ENCODE measurements at places on chromosomes 1 and 21.

DNA sequence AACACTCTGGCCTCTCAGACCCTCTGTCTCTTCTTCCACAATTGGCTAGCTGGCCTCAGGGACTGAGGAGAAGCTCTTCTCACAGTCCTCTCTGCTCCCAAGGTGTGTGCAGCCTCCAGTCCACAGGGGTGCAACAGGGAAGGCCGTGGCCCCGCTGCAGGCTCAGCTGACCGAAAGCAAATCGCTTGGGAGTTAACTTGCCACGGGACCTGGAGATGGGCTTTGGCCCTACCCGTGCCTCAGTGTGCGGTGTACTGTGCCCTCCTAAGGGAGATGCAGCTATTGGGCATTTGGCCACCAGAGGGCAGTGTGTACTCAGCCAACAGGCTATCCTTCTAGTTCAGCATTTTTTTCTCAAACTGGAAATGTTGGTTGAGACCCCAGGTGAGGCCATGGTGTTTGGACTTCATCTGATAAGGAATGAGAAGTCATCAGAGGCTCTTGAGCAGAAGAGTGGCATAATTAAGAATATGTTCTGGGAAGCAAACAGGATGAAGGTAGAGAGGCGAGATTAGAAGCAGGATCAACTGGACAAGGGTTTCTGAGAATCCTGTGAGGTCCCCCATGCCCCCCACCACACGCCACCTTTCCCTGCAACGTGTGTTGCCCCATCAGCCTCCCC is 42.5 kb upstream of the TMEM125 start:
- DNase-seq: peak; percentile 60

DNA sequence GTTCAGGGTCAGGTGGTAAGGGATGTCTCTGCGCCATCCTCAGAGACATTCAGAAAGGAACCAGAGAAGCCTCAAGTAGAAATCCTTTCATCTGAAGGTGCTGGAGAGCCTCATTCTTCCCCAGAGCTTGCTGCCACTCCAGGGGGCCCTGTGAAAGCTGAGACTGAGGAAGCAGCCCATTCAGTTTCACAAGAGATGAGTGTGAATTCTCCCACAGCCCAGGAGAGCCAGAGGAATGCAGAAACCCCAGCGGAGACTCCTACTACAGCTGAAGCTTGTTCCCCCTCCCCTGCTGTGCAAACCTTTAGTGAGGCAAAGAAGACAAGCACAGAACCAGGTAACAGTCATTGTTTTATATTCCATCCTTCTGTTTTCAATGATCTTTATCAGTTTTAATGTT is 38.7 kb downstream of the ZBTB40 start:
- DNase-seq: no peak

- DNase-seq: no peak
These were observed 14.6 kb downstream of the NFASC start for GRCh38 chr1:204885288-204885711.

DNA sequence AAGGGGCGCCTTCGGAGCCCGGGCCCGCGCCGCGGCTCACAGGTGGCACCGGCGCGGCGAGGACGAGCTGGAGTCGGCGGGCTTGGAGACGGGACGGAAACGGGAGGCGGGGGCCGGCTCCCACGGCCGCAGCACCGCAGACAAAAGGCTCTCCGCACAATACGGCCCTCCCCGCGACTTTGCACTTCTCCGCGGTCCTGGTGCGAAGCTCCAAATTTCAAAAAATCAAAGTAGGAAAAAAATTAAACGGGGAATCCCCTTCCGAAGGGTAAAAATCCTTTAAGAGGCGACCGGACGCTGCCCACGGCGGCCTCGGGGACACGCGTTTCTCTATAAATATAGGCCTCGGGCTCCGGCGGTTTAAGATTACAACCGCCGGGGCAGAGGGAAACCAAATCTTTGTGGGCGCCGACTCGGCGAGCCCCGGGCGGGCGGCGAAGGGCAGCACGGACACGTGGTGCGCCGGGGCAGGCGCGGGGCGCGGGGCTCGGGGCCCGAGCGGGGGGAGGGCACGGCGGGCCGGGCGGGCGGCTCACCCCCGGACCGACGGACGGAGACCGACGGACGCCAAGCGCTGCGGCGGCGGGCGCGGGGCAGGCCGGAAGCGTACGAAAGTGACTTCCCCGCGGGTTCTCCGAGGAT is 453 bp downstream of the PABPC4 start:
- no peak for DNase-seq

GRCh38 chr1:28893403-28894102 is 20.8 kb upstream of the EPB41 start:
- DNase-seq: no peak

DNA sequence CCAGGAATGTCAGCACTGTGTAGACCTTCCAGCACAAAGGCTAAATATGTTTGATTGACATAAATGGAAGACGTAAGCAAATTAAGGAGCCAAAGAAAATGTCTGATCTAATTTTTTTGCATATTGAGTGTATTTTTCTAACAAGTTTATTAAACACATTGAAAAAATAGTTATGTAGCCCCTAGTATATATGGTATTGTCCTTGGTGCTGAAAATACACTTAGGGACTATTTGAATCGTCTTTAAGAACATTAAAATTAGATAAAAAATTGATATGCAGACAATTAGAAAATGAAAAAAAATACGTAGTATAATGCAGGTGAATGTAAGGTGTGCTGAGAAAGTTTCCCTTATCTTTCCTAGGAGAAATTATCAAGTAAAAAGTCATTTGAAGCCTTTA is 337.0 kb downstream of the OMA1 start:
- no peak for DNase-seq

- DNase-seq: no peak
These were observed 34.4 kb upstream of the COL18A1 start for GRCh38 chr21:45370575-45370974.

DNA sequence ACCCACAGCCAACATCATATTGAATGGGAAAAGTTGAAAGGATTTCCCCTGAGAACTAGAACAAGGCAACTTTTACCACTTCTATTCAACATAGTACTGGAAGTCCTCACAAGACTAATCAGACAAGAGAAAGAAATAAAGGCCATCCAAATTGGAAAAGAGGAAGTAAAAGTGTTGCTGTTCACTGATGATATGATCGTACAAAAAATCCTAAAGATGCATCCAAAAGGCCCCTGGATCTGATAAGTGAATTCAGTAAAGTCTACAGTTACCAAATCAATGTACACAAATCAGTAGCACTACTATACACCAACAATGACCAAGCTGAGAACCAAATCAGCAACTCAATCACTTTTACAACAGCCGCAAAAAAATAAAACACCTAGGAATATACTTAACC is 28.3 kb downstream of the RAB3GAP2 start:
- no peak for DNase-seq

DNA sequence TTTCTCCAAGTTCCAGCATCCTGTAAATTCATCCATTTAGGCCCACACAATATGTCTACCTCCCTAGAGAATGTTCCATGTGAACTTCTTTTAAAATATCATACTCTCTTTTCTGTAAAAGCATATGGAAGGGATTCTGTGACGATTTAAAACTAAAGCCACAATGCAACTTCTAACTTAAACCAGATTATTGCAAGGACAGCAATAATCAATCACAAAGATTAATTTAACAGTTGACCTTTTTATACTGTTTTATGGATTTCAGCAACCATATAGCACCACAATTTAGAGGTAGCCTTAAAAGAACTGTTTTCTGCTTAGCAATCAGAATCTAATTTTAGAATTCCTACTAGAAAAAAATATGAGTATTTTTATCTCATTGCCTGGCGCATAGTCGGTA is 58.3 kb downstream of the DSCAM start:
- no peak for DNase-seq

DNA sequence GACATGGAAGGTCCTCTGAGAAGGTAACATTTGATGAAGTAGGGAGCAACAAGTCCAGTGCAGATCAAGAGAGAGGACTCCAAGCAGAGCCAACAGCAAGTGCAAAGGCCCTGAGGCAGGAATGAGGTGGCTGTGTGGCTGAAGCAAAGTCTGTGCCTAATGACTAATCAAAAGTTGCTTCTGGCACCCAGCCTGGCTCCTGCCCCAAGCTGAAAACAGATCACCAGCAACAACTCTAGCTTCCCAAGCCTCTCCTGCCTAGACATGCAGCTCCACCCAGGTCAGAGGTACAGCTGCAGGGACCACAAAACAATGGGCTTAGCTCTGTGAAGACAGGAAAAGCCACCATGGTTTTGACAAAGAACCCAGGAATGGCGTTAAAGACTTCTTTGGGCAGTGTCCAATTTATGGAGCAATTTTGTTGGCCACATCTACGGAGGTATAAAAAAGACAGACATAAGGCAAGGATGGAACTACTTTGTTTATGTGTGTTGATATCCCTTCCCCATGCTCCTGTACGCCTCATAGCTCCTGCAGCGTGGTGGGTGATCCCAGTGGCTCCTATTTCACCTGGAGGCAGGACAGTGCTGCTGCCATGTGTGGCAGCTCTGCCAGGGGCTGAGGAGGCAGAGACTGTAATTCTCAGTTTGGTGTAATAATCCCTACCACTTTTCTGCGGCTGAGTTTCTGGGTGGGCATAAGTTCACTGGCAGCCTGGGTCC is 26.4 kb upstream of the IGSF3 start:
- DNase-seq: peak; percentile 98

DNA sequence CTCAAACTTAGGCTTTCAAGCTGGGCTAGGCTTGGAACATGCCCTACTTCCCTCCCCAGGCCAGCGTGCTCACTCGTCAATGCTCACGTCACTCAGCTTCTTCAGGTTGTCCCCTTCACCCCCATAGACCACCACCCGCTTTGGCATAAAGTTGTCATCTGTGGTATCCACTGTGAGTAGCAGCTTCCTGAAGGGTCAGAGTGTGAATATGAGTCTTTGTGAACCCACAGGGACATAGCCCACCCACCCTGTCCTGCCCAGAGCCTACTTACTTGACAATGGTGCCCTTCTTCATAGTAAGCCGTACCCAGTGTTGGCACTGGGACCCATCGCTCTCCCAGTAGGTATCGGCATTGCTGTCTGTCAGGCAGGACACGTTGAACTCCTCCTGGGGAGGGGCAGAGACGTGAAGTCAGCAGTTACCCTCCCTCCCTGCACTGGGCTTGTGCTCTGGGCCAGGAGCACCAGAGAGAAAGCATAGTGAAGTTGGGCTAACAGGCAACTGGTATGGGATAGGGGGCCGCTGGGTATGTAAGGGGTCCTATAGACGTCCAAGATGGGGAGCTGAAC is 1.7 kb downstream of the HECTD3 start:
- no peak for DNase-seq

- DNase-seq: no peak
These were observed 35.6 kb downstream of the ST7L start for GRCh38 chr1:112583366-112583765.

GRCh38 chr1:33110477-33110876 is 29.5 kb downstream of the AZIN2 start:
- DNase-seq: no peak

GRCh38 chr1:57307392-57308170 is 116.3 kb downstream of the DAB1 start:
- DNase-seq: peak; percentile 42

GRCh38 chr1:45177452-45177851 is 29.0 kb downstream of the ZSWIM5 start:
- peak; percentile 64 for DNase-seq

- DNase-seq: no peak
These were observed 179.8 kb downstream of the DYRK1A start for GRCh38 chr21:37546299-37546908.

- no peak for DNase-seq
These were observed 43.3 kb downstream of the IARS2 start for GRCh38 chr1:220137019-220137786.

DNA sequence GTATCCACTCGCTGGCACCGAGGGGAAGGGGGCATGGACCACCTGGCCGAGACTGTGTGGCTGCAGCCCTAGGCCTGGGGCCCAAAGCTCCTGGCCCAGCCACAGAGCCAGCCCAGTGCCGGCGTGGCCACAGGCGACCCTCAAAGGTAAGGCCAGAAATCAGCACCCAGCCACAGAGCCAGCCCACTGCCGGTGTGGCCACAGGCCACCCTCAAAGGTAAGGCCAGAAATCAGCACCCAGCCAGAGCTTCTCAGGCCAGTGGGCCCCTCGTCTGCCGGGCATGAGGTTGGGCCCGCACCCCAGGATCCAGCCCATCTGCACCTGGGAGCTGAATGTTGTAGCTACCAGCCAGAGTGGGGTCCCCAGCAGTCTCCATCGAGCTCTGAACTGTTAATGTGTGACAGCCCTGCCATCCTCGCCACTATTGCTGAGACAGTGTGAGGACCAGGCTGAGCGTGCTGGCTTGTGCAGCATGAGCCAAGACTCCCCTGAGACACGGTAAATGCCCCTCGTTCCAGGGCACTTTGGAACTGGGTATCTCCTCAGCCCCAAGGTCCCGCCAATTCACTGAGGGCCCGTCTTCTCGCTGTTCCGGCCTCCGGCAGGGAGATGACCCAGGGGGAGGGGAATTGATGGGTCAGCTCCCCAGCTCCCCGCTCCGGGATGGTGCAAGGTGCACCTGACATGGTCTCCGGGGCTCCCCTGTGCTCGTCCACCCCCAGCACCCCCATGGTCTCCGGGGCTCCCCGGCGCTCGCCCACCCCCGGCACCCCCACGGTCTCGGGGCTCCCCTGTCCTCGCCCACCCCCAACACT is 4.7 kb upstream of the FTCD start:
- DNase-seq: no peak

GRCh38 chr1:9249534-9250410 is 15.2 kb downstream of the H6PD start:
- DNase-seq: peak; percentile 21

- peak; percentile 45 for DNase-seq
These were observed 97.8 kb downstream of the FMN2 start for GRCh38 chr1:240189386-240189989.

- no peak for DNase-seq
These were observed 249.6 kb downstream of the COL11A1 start for GRCh38 chr1:102858695-102859094.

GRCh38 chr1:231284441-231284840 is 43.4 kb downstream of the GNPAT start:
- no peak for DNase-seq

- DNase-seq: no peak
These were observed 402.0 kb downstream of the MATN1 start for GRCh38 chr1:30321246-30321910.

- no peak for DNase-seq
These were observed 16.1 kb downstream of the UCHL5 start for GRCh38 chr1:193042766-193043691.

DNA sequence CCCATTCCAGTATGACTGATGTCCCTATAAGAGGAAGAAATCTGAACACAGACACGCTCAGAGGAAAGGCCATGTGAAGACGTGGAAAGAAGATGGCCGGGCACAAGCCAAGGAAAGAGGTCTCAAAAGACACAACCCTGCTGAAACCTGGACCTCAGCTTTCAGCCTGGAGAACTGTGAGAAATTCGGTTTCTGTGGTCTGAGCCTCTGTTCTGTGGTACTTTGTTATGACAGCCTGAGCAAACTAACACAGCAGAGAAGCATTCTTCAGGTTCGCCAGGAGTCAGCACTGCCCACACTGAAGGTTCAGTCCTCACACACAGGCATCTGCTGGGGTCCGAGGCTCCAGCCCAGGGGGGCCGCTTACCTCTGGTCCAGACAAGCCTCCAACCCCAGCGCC is 37.7 kb downstream of the SEC16B start:
- DNase-seq: no peak

GRCh38 chr21:35473496-35473895 is 424.4 kb upstream of the RUNX1 start:
- no peak for DNase-seq

- DNase-seq: no peak
These were observed 70.5 kb downstream of the RGS7 start for GRCh38 chr1:241286486-241286885.

GRCh38 chr1:9302745-9303524 is 10.2 kb downstream of the SPSB1 start:
- peak; percentile 92 for DNase-seq

Data from bronchial epithelial cell (primary cell).